ENCODE measurements at places on chromosomes 11 and 22. TPM values are rescaled to one million over a fixed set of nuclear protein-coding genes. Genes with fewer than 3 reads are reported as not detected.

DNA sequence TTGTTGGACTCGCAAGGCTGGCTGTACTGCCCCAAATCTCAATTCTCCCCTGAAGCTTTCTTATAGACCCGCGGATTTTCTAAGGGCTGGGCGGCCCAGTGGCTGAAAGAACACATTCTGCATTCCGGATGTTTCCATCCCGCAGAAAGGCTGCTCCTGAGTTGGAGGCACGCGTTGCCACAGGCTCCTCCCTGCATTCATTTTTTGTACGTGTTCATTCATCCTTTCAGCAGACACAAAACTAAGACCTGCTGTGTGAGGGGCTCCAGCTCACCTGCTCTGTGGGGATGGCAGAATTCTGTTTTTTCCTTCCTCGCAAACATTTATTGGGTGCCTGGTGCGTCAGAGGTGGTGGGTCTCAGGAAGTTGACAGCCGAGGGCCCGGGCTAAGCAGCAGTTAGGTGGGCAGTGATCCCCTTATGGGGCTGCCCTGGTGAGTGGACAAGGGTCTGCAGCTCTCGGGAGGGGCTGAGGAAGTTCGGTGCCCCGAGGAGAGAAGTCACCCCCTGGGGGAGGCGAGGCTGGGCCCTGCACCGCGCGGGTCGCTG, 23.7 kb downstream of the SHANK3 start:
- H3K4me1 ChIP-seq, result peaks cover 11% of the 10 kb centered on the region
- H3K4me3 ChIP-seq, result peak overlapping the region; percentile 11
- H3K27me3 ChIP-seq, result peaks cover 5% of the 10 kb centered on the region

Gene TBX10
- not detected for total RNA-seq

Gene MPZL3
- total RNA-seq, result 0.54 TPM

- no peak for DNase-seq
- peaks cover 12% of the 10 kb centered on the region for H3K27me3 ChIP-seq
- no peak overlapping the region for H3K27ac ChIP-seq
- no peak overlapping the region for H3K4me3 ChIP-seq
- no peaks in the 10 kb centered on the region for H3K4me1 ChIP-seq
These were observed 4.9 kb downstream of the RAB3IL1 start for GRCh38 chr11:61912530-61912898.

GRCh38 chr11:93024369-93024768, 54.9 kb downstream of the MTNR1B start:
- no peaks in the 10 kb centered on the region for H3K27me3 ChIP-seq
- no peak overlapping the region for H3K27ac ChIP-seq
- H3K4me3 ChIP-seq, result no peak overlapping the region

Gene OR4D5
- total RNA-seq, result not detected

DNA sequence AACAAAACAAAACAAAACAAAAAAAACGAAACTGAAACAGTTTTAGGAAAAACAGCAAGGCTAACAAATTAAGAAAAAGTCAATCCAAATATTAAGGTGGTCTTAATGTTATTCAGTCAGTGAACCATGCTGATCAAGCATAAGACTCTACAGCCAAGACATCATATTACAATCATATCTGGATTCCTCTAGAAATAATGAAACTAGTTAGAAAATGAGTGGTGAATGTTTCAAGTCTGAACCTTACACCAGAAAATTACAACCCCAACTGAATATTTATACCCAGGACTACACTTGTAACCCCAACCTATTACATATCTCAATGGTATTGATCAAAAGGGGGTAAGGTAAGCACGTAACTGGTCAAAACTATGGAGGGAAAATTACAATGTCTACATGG, 48.8 kb downstream of the ACAT1 start:
- H3K4me1 ChIP-seq, result peaks cover 8% of the 10 kb centered on the region
- H3K4me3 ChIP-seq, result no peak overlapping the region
- H3K27ac ChIP-seq, result no peak overlapping the region

Measured in glutamatergic neuron (in vitro differentiated cells).